ENCODE measurements at places on chromosomes 5 and 9. TPM values are rescaled to one million over a fixed set of nuclear protein-coding genes. Genes with fewer than 3 reads are reported as not detected.

HRH2 gene
- total RNA-seq, result 47.7 TPM

GNA14 gene
- 2.2 TPM for total RNA-seq

MARCOL gene
- total RNA-seq, result not detected

FOXD4L3 gene
- not detected for total RNA-seq

HAUS6 gene
- 5.6 TPM for total RNA-seq

IGFBPL1 gene
- not detected for total RNA-seq

DNA sequence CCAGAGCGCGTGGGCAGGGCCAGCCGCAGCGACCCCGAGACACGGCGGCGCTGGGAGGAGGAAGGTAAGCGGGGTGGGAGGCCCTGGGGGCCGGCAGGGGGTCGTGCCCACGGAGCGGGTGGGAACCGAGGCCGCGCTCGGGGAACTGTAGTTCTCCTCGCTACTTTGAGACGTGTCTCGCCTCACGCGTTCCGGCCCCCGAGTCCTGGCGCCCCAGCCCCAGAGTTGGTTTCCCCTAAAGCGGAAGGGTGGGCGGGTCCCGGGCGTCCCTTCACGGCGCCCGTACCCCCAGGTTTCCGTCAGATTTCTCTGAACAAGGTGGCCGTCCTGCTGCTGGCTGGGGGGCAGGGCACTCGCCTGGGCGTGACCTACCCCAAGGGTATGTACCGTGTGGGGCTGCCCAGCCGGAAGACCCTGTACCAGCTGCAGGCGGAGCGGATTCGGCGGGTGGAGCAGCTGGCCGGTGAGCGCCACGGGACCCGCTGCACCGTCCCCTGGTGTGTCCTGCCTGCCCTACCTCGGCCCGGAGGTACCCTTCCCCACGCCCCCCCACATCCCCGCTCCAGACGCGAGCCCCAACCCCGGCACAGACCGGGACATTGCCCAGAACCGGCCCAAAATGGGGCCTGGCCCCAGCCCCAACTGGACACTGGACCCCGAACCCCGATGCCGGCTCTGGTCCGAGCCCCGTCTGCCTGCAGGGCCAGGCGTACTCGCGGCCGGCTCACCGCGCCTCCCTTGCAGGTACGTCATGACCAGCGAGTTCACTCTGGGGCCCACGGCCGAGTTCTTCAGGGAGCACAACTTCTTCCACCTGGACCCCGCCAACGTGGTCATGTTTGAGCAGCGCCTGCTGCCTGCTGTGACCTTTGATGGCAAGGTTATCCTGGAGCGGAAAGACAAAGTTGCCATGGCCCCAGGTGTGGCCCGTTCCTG lies 709 bp downstream of the UAP1L1 start:
- DNase-seq, result no peak

DNA sequence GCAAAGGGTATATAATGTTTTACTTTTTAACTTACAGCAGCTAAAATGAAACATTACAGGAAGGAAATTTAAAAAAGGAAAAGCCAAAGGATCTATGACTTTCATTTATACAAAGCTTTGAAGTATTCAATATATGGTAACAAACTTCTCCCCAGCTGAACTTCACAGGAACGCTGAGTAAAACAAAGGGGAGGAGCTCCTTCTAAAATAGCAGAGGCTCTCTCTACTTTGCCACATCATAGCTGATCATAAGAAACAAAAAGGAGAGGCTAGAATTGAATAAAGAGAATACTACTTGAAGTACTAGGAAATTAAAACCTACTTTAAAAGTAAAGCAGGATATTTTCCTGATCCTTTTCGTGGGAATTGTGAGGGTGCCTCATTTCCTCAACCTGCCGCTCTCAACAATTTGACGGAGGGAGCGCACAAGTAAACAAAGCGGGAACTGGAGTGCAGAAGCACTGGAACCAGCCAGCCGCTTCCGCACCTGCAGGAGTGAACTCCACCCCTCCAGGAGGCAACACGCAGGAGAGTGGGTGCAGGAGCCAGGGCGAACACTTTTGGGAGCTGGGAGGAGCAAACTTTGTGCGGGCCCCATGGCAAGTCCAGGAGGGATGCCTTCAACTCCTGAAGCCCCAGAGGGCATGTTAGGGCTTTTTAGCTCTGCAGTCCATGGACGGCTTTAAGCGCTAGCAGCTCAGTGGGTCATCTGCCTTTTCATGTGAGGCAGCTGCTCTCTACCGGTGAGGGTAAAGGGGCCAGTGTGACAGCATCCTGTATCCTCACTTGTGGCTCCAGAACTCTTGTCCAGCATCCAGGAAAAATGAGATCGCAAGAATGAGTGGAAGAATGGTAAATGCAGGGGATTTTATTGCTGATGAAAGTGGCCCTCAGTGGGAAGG lies 757.4 kb downstream of the PTPRD start:
- DNase-seq, result no peak

- no peak for DNase-seq
Observed at GRCh38 chr5:68378204-68378820, 162.8 kb downstream of the PIK3R1 start.

DNA sequence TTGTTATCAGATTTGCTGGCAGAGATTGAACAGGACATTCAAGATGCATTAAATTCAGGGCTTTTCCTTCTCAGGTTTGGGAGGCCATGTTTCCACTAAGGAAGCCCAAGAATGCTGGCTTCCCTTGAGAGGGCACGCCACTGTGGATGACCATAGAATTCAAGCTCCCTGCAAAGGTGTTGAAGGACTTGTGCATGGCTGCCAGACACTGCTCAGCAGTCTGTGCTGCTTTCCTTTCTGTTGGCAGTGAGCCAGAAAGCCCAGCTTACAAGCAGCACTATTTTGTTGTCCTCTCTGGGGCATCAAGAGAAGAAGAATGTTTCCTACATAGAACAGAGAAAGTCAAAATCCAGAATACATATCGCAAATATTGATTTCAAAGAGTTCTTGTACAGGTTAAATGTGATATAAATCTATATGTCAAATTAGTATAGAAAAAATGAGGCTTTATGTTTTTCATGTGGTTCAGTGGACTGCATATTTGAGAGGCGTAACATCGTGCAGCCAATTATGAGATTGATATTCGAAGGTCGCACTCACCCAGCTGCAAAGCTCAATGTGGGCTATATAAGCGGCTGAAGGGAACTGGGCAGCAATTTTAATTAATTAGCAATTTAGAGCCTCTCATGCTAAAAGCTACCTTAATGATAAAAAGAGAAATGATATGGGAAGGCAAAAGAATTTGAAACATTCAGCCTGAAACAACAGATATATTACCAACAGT lies 103.1 kb upstream of the ISL1 start:
- no peak for DNase-seq

- DNase-seq, result no peak
Observed at GRCh38 chr9:34254966-34255825, 73.9 kb downstream of the KIF24 start.

- no peak for DNase-seq
Observed at GRCh38 chr5:96344678-96345577, 88.1 kb downstream of the PCSK1 start.

- no peak for DNase-seq
Observed at GRCh38 chr9:36560771-36561170, 11.9 kb upstream of the MELK start.

DNA sequence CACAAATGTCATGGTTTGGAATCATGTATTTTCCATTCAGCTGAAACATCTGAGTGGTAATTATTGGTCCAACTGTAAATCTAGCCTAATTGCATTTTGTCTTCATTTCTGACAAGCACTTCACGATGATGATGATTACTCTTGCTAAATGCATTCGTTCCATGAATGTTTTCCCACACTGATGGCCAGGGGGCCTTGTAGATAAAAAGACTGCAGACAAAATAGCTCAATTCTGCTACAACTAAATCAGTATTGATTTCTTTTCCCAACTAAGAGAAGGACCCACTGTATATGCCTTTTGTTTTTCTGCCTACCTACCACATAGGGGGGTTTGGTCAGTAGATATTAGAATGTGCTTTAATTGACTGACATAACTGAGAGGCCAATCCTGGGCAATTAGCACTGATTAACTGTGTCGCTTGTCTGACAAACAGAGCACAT lies 1351.3 kb upstream of the NUDT12 start:
- no peak for DNase-seq

GRCh38 chr5:65198456-65199120 lies 283.1 kb downstream of the ADAMTS6 start:
- no peak for DNase-seq

DNA sequence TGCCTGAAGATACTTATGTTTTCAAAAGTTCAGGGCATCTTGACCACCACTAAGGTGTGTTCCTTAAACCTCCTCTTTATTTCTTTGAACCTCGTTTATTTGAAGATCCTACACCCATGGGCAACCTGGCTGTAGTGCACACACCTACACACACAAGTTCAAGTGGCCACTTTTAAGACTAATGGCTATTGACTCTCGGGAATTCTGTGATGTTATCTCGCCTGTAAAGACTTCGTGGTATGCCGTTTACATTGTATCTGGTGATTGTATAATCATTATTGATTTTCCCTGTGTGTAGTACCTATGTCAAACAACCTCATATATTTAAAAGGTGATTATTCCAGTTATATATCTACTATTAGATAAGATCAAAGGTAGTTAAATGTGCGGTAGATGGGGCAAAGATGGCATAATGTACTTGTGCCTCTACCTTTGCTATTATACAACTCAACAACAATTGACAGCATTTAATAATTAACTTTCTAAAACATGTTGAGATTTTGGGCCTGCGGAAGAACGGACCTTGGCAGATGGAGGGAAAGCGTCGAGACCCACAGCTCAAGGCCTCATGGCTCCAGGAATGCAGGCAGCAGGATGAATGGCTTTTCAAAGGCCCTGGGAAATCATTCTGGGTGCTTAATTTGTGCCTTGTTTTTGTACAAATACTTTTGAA lies 51.4 kb upstream of the IRX2 start:
- no peak for DNase-seq

DNA sequence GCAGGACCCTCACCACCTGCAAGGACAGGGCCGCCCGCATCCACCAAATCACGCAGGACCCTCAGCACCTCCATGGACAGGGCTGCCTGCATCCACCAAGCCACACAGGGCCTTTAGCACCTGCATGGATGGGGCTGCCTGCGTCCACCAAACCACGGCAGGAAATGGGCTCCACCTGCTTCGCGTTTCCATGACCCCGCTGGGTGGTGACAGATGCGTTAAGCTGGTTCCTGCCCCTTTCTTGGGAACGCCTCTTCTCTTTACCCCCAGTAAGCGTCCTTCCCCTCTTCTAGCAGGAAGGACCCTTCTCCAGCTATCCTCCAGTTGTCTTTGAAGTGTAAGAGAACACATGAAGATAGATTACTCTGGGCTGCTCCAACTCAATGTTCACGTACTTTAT lies 13.5 kb downstream of the FBP1 start:
- no peak for DNase-seq

GRCh38 chr5:165497707-165498106 lies 1992.3 kb downstream of the MAT2B start:
- DNase-seq, result no peak

GRCh38 chr5:36876299-36876964 lies at the start of gene NIPBL:
NIPBL (plus strand) TSS chr5:36876769; CDS start chr5:36953697, 76,928 bp downstream.
- DNase-seq, result peak; percentile 91

GRCh38 chr5:173831196-173831914 lies 56.8 kb upstream of the CPEB4 start:
- no peak for DNase-seq

- no peak for DNase-seq
Observed at GRCh38 chr9:74875656-74876055, 12.1 kb downstream of the TRPM6 start.

DNA sequence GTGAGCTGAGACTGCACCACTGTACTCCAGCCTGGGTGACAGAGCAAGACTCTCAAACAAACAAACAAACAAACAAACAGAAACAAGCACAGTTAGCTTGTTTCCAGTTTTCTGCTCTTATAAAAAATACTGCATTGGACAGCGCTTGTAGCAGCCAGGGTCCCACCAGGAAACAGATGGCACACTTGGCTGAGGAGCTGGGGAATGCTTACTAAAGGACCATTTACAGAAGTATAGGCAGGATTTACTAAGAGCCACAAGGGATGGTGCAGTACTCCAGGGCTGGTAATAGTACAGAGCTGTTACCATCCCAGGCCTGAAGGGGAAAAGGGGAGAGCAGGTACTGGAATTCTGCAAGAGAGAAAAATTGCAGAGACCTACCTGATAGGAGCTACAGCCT lies 5.2 kb upstream of the ANKS6 start:
- no peak for DNase-seq

DNA sequence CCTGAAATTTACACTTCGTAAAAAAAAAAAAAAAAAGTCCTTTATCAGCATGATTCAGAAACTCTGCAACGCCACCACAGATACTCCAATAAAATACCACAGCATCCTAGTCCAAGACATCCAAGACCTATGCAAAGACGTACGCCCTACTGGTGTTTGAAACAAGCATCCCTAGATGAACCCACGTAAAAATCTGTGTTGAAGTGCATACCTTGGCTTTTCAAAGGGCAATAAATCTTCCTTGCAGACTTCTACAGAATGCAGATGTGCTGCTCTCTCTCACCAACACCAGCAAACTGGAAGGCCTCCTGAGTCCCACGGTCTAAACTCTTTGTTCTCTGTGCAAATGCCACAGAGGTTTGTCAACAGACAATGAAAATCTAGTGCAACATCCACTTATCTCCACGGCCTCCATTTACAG lies 38.8 kb downstream of the MYO10 start:
- no peak for DNase-seq

All from left ventricle myocardium inferior (tissue), 1 donor.